Activated T-helper 9 cell treated with anti-CD3 and anti-CD28 coated beads, Interleukin-2, amount 50 U/mL, for 16 hours (primary cell): ENCODE measurements at places on chromosomes 4 and X.

DNA sequence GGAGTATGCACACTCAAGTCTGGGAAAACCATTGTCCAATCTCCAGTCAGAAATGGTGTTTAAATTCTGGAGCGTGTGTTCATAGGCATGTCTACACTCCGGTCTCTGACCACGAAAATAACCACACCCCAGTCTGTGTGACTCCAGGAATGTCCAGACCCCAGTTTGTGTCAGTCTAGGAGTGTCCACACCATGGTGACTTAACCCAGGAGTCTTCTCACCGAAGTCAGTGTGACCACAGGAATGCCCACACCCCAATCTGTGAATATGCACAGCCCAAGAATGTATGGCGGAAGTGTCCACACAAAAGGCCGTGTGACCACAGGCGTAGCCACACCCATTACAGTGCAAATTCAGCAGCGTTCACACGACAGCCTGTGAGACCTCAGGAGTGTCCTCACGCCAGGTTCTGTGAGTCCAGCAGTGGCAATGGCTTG lies 11.4 kb downstream of the FTSJ1 start:
- DNase-seq = no peak

DNA sequence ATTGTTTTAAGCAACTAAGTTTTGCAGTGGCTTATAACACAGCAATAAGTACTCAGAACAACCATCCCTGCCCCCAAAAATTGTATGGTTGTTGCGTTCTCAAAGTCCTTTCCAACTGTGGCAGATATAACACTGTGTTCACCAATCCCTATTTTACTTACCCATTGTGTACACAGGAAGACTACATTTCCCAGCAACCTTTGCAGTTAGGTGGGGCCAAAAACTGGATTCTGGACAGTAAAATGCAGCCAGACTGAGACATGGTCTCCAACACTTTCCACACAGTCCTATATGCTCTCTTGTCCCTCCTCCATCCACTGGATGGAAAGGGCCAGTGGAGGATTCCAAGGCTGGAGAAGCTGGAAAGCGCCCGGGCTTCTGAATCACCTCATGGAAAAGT lies 523.6 kb downstream of the BCOR start:
- no peak for DNase-seq

DNA sequence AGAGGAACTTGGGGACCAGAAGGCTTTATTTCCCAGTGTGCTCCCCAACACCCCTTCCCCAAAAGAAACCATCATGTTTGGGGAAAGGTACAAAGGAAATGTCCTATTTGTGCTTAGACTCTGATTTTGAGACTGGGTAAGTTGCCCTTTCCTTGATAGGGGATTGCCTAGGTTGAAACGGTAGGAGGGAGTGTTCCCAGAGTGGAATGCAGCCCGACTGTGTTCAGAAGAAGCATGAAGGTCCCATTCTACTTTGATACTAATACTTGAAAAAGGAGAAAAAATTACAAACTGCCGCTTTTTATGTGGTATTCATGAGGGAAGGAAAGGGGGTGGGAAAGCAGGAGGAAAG lies 32.4 kb upstream of the TMEM131L start:
- DNase-seq = no peak

DNA sequence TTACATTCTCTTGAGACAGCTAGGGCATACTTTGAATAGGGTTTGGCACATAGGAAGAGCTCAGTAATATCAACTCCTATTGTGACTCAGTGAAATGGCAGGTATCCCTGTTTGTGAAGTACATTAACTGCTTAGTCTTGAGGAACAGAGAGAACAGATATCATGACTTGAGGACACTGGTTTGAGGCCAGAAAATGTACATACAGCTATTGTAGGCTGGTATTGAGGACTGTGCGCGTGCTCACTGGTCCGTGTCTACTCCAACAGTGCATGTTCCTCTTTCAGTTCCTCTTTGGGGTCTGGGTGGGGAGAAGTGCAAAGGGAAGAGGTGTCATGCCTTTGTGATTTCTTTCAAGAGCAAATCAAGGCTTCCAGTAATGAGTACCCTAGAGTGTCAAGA lies 34.6 kb upstream of the TBC1D9 start:
- DNase-seq = no peak

GRCh38 chr4:160831165-160831922 lies 1332.5 kb downstream of the FSTL5 start:
- DNase-seq = no peak

DNA sequence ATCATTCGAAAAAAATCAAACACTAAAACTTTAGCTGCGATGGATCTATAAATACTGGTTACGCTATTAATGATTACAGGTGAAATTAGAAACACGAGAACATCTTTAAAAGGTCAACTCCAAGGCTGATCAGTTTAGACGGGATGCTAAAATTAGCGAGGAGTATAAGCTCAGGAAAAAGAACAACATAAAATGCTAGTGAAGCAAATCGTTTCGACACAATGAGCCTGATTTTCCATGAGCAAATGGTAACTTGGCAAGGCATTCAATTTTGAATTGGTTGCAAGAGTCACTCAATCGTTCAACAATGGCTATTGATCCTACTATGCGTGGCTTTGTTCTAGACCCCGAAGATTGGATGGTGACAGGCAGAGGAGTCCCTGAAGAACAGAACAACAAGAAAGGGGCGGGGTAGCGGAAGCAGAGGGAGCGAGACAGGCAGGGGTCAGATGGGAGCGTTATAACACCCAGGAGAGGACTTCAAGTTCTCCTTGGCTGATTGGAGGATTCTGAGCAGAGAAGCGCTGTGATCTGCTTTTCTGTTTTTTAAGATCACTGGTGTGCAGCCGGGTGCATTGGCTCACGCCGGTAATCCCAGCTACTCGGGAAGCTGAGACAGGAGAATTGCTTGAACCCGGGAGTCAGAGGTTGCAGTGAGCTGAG lies 146.5 kb downstream of the RBM47 start:
- DNase-seq = no peak

GRCh38 chr4:149135062-149135461 lies 680.6 kb downstream of the IQCM start:
- no peak for DNase-seq

GRCh38 chr4:40055511-40055862 lies 1.2 kb upstream of the N4BP2 start:
- DNase-seq = no peak

- no peak for DNase-seq
Measured at GRCh38 chrX:80432863-80433262, 12.6 kb downstream of the TENT5D start.
